ENCODE measurements at places on chromosomes 7 and 10.

DNA sequence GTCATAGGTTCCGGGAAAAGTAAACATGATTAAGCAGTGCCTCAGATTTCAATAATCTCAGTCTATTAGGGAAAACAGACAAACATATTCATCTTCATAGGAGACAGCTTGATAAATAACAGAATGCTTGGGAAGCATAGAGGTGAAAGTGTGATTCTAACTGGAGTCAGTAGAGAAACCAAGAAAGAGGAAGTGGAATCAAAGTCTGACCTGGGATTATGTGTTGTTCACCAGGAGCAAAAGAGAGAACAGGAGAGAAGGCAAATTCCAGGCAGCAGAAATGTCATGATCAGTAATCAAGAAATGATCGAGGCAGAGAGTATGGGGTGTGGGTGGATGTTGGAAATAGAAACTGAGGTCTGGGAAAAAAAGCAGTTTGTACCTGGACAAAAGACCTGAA, 43.7 kb downstream of the DGKB start:
- DNase-seq: no peak

DNA sequence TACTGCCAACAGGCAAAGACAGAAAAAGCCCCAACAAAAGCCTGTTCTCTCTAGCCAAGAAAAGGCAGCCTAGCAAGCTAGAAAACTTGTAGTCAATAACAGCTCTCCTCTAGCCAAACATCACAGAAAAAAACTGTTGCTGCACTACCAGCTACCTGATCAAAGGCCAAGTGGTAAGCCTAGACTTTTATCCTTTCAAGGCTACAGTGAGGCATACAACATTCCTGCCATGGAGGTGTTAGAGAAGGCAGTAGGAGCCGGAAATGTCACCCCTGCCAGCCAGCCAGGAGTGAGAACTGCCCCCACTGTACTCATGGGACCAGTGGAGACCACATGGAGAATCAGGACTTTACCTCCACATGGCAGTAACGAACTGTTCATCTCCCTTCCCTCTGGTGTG, 31.2 kb downstream of the CCDC126 start:
- no peak for DNase-seq

- DNase-seq: no peak
These were observed 30.5 kb downstream of the GRK5 start for GRCh38 chr10:119237722-119238436.

DNA sequence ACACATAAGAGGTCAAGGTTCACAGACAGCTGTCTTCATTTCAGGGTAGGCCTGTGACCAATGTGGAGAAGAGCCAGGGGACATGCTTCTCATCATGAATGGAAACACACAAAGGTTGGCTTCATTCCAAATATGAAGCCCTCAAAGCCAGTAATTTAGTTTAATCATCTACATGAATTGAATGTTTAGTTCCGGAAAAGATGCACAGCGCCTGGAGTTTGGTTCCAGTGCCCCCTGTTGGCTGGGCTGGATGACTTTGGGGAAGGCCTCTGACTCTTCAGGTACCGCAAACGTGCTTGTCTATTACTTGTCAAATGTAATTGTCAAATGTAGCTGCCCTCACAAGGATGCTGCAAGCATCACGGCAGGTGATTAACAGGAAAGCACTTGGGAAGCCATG, 130.7 kb downstream of the ADRA2A start:
- DNase-seq: no peak

- no peak for DNase-seq
These were observed 14.2 kb downstream of the PDLIM1 start for GRCh38 chr10:95276367-95277200.

DNA sequence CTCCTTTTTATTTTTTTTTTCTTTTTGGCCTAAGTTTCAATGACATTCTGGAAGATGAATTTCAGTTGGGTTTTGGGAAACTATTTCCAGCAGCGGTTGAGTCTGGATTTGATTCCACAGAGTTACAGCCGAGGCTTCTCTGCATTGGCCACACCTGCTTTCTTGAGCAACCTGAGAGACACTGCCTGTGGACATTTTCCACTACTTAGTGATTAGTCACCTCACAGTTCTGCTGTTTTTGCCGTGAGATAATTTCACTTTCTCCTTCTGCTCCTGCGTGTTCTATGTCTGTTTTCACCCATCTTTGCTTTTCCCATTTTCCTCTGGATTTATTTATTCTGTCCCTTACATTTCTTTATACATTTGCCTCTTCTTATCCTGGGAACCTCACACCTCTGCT, 243.0 kb downstream of the BICC1 start:
- no peak for DNase-seq

DNA sequence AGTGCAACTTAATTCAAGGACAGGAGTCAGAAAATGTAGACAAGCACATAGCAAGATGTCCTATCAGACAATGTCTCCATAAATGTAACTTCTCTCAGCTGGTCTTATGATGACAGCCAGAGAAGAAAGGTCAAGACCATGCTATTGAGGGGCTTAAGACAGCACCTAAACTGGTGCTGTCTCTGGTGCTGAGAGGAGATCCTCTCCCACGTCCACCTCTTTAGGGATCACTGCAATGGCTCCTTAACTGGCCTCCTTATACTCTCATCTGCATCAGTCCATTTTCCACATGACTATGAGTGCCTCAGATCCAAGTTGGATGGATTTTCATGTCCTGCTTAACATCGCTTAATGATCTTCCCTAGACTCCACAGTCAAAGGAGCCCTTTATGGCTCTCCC, 210.6 kb downstream of the ARL4A start:
- no peak for DNase-seq

GRCh38 chr7:64755865-64756264, 38.4 kb upstream of the ZNF138 start:
- DNase-seq: no peak

DNA sequence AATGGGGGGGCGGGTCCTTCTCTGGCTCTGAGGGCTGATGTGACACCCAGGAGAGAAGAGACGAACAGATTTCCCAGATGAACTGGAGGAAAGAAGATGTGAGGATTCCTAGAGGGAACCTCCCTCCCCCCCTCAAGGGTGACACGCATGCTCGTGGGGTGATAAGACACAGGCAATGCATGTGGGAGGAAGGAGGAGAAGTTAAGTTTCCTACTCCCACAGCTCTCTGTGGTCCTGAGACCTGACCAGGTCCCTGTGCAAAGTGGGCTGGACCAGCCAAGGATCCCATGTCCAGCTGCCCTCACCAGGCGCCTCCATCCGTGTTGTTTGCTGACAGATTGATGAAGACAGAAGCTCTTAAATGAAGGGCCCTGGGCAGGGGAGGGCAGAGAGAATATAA, 112.6 kb downstream of the SH3PXD2A start:
- no peak for DNase-seq

DNA sequence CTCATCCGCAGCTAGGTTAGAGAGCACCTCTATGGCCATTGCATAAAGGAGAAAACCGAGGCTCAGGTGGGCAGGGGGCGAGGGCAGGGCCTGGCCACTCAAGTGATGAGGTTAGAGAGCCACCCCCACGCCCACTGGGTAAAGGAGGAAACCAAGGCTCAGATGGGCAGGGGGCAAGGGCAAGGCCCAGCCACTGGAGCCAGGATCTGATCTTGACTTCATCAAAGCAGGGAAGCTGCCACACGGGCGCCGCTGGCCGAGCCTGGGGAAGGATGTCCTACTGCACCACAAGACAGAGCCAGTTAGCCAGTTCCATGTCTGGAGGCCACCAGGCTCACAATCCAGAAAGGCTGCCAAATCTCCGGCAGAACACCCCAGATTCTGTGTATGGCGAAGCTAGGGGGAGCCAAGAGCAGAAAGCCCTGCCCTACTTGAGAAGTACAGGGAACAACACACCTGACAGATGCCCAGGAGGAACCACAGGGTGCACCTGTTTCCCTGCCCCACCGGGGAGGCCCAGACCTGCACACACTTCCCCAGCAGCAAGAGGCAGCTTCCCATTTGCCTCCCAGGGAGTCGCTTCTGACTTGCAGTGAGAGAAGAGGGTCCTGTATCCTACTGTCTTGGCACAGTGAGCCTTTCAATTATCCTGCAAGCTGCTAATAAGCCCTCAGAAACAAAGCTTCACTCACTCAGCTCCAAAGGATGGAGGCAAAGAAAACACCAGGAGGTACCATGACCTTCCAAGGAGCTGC, 101.9 kb downstream of the TNS3 start:
- DNase-seq: no peak

- no peak for DNase-seq
These were observed 750.3 kb downstream of the REEP3 start for GRCh38 chr10:64271508-64271907.

- no peak for DNase-seq
These were observed 1.6 kb downstream of the PRR15 start for GRCh38 chr7:29565224-29565630.

DNA sequence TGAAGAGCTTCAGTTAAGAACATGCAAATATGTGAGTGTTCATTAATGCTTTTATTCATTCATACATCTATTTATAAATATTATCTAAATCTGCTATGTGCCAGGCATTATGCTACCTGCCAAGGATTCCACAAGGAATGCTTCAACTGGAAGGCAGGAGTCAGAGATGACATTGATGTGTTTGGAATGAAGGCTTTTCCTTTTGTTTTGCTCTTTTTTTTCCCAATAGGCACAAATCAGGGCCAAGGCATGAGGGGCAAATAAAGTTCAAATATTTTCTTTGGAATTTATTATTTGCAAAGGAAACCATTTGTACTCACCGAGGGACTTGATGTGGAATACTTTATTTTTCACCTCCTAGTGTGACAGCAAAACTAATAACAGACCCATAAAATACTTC, 530.3 kb downstream of the ARL4A start:
- DNase-seq: no peak

DNA sequence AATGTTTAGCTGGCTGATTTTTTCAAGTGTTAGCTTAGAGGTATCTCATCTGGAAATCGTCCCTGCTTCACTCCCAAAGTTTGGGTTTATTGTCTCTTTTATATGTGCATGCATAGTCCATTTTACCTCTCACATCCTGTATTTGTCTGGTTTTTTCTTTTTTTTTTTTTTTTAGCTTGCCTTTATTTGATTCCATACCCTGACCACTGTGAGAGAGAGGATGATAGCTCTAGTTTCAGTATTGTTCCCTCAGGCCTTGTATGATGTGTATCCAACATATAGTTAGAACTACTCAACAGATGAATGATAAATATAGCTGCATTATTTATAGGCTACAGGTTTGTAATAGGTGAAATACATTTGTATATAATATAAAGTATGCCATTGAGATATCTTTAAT, 29.9 kb downstream of the PCGF5 start:
- no peak for DNase-seq

DNA sequence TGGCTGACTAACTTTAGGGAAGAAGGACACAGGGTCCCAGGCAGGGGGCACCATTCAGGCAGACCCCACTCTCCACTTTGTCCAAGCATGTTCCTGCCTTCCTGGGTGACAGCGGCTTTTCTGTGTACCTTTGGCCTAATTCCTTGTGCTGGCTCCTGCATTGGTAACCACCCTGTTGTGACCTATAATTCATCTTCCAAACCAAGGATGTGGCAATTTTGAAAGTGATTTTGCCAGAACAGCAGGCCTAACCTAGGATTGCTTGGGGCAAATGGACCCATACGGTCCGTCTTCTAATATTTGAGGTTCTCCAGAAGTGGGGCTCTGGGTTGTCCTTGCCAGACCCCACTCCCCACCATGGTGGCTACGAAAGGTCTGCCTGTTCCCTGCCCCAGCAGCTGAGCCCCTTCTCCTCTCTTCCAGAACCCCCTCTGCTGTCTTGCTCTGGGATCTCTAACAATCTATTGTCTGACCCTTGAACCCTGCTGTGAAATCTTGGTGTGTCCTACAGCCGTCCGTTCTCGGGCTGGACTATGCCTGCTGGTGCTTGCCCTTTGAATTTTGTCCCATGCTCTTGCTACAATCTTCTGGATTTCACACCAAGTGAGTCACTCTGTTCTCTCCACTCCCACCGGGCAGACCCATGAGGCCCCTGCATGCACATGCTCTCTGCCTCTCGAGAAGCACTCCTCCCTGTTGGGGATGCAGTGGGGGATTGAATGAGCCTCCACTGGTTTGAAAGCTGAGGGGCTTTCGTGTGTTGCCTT, 316.0 kb downstream of the CXCL12 start:
- no peak for DNase-seq

DNA sequence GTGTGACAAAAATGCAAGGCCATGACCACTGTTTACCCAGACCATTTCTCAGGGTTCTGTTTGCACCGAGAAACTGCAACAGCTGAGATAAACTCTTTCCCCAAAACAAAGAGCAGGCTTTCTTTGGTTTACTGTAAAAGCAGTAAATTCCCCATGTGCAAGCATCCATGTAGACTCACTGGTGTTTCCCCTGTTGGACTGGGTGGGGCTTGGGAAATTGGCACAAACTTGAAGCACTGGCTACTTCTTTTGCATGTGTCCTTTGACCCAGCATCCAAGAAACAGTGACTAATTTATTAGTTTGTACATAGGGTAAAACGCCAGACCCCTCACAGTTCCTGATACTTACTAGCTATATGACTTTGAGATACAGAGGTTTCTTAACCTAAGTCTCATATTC, 12.3 kb downstream of the IQUB start:
- no peak for DNase-seq

- DNase-seq: no peak
These were observed 328.1 kb downstream of the HGF start for GRCh38 chr7:81441750-81442149.

DNA sequence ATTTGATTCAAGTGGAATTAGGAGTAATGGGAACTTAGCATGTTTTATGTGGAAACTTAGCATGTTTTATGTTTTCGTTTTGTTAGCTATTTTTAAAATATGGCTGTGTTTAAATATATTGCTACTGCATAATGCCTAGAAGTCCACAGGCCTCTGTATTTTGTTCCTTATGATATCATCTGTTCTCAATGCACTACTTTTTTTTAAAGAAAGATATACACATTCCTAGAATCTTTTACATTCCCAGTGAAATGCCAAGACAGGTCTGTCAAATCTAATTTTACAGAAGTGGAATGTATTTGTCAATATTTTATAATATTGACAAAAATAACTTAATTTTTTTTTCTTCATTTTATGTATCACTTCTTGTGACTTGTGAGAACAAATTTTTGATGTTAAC, 51.6 kb downstream of the ST7 start:
- DNase-seq: no peak

DNA sequence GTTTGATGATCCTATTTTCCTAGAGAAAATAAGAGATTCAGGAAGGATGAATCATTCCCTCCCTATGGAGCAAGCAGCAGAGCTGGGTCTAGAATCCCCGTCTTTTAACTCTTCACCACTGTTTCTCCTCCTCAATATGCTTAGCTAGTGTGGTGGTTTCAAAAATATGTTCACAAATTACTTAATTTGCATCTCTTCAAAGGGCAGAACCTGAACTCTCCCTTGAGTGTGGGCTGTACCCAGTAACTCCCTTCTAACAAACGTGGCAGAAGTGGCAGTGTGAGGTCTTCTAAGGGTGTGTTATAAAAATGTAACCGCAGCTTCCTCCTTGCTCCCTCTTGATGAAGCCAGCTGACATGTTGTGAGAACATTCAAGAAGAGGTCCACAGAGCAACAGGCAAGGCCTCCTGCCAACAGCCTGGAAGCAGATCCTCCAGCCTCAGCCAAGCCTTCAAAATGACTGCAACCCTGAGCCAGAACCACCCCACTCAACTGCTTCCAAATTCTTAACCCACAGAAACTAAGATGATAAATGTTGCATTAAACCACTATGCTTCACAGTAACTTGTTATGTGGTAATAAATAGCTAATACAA, 36.6 kb downstream of the SRPK2 start:
- peak; percentile 21 for DNase-seq

GRCh38 chr10:97940534-97940933, 89.9 kb downstream of the CRTAC1 start:
- DNase-seq: no peak

Data from stimulated activated CD8-positive, alpha-beta memory T cell treated with anti-CD3 and anti-CD28 coated beads, Interleukin-2, amount 100 ng/mL, for 48 hours (primary cell).